Fibroblast of skin of left quadriceps (primary cell): ENCODE measurements at places on chromosomes 16 and 17.

DNA sequence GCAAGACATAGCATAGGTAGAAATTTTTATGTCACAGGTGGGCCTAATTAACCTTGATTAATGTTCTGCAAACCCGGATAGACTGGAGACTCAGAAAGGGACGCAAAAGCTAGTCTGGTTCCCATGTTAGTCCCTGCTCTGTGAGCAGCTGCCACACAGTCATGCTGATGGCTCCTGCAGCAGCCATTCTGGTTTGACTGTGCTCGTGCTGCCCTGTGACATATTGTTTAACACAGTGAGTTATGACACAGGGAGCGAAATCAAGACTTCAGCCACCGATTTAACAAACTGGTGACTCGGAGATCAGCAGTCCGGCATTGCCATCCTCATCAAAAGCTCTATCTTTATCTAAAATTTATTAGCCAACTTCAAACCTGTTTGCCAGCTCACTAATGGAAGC lies 169.8 kb downstream of the WWOX start:
- no peak for DNase-seq

- no peak for DNase-seq
Observed at GRCh38 chr16:85563515-85564276, 49.4 kb upstream of the GSE1 start.

- no peak for DNase-seq
Observed at GRCh38 chr16:31877876-31878642, 4.5 kb downstream of the ZNF267 start.

- no peak for DNase-seq
Observed at GRCh38 chr17:12230481-12231354, 210.0 kb downstream of the MAP2K4 start.
